ENCODE measurements at places on chromosomes 11 and 22. TPM values are rescaled to one million over a fixed set of nuclear protein-coding genes. Genes with fewer than 3 reads are reported as not detected.

Gene GLYATL2
- total RNA-seq: not detected

DNA sequence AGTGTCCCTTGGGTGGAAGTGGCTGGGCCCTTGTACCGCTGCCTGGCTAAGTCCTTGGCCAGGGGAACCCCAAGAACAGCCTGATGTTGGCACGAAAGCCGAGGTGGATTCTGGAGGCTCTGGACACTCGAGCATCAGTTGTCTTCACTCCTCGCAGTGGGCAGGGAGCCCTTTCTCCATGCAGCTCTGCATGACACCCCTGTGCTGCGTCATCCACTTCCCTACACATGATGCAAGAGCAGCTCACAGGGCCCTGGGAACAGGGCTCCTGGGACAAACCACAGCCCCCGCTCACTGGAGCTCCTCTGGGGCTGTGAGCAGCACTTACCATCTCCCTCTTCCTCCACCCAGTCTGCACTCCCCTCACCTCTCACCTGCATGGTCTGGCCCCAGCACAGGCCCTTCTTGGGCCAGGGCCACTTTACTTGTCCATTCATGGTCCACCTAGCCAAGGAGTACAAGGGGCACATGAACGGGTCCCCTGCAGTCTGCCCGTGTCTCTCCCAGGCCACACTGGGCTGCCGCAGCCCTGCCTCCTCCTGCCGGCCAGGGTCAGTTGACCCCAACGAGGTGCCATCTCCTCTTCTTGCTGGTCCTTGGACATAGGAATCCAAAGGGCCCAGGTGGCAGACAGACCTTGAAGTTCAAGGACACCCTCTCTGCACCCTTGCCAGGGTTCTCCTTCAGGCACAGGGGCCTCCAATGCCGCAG, 66.5 kb downstream of the IGF2 start:
- no peak for DNase-seq

DNA sequence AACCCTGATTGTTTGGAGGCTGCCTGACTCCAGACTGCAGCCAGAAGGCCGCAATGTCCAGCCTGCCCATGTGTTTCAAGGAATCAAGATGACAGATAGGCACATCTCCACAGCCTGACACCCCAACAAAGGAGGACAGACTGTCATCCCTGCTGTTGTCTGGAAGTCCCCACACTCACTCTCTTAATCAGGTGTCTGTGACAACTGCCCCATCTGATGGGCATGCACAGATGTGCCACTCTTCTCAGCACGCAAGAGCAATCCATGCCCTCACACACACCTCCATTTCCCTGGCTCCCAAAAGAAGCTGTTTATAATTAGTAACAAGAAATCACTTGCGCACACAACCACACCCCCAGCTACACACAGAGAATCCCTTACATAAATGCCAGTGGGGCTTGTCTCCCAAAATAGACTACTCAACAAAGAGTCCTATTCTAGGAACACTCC, 117.6 kb downstream of the C11orf58 start:
- peak; percentile 17 for DNase-seq

Gene THY1
- not detected for total RNA-seq

Gene PHF21B
- total RNA-seq: not detected

Gene CTSF
- 64.9 TPM for total RNA-seq

DNA sequence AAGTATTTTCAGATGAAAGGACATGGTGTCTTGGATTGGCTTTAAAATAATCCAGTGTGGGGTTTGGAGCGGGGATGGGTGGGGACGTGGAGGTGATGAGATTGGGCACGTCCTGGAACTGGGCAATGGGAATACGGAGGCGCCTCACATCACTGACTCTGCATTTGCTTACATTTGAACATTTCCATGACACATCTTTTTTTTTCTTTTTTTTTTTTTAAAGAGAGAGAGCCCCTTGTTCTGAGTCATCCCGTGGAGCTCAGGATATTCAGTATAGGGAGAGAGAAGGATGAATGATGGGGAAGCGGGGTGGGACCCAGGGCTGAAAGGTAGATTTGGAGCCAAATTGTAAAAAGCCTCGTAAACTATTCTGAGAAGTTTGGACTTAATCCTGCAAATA, 142.7 kb downstream of the FBXO7 start:
- DNase-seq: no peak

Gene GAL
- not detected for total RNA-seq

DNA sequence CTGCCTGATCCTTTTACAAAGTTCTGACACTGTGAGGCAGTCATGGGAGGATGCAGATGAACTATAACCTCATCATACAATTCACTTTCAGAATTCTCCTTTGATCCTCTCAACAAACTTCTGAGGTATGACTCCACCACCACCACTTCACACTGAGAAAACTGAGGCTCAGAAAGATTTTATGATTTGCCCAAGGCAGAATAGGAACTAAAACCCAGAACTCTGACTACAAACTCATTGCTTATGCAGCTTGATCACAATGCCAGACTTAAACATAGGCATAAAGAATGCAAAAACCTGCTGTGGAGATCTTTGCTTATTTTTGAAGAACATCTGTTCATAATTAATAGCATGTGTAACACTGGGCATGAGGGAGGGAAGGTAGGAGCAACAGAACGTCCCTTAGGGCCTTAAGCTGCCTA, 20.4 kb downstream of the FAM168A start:
- no peak for DNase-seq

DNA sequence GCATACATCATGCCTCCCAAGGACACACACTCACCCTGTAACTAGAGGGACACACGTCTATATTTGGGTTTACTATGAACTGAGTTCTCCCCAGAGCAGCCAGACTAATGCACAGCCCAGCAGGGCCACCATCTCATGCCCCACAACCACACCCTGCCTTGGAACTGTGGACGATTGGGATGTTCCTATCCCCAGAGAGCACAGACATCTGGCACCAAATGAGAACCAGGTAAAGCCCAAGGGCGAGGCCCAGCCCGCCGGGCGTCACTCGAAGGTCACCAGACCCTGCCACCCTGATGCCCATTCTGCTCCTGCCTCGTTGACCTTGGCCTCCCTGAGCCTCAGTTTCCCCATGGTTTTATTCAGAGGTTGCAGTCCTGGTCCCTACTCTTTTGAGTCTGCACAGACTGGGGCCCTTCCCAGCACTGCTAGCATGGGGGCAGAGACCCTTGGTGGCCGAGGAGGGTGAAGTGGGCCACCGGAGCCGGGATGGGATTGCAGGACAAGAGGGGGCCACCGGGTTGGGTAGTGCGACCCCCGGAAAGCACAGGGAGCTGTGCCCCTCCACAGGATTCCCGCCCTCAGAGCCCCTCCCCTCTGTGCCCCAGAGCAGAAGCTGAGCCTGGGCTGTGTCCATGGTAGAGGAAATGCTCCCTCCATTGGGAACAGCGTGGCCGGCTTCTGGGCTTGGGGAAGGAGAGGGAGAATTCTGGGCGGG, 56.8 kb downstream of the IGLL5 start:
- no peak for DNase-seq

- DNase-seq: no peak
Observed at GRCh38 chr22:47000256-47000655, 237.8 kb downstream of the TBC1D22A start.

Gene OR6X1
- total RNA-seq: not detected

Gene MRPL21
- total RNA-seq: 61.9 TPM

DNA sequence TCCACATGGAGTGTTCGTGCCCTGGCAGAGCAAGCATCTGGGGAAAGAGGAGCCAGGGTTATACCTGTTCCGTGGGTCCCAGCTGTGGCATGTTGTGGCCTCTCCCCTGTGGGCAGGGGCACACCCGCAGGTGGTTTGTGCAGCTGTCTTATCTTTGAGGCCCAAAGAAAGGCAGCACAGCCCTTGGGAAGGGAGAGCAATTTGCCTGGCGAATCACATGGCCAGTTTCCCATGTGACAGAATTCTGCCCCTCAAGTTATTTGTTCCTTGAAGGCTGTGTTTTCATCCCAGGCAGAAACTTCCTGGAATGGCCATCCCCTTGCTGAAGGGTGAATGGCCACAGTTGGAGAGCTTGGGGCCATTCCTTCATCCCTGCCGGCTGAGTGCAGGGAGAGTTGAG, 16.4 kb upstream of the COX8A start:
- no peak for DNase-seq

GRCh38 chr11:36048496-36049247, 104.8 kb downstream of the LDLRAD3 start:
- no peak for DNase-seq

GRCh38 chr11:10414659-10415058, 40.4 kb upstream of the AMPD3 start:
- peak; percentile 60 for DNase-seq

DNA sequence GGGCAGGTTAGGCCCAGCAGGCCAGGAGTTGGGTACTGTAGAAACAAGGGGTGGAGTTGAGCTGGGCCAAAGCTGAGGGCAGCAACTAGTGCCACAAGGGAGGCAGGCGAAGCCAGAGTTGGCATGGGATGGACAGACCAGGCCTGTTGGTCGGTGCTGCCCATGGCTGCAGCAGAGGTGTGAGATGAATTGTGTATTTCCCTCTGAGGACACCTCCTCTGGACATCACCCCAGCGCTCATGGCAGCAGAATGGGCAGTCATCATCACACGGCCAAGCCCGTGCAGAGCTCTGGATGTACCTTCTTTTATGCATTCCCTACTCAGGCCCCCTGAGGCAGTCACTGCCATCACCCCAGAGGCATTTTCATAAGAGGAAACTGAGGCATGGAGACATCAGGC, 20.3 kb downstream of the TAB1 start:
- no peak for DNase-seq

- DNase-seq: no peak
Observed at GRCh38 chr11:57323167-57323854, 1.4 kb downstream of the TNKS1BP1 start.

DNA sequence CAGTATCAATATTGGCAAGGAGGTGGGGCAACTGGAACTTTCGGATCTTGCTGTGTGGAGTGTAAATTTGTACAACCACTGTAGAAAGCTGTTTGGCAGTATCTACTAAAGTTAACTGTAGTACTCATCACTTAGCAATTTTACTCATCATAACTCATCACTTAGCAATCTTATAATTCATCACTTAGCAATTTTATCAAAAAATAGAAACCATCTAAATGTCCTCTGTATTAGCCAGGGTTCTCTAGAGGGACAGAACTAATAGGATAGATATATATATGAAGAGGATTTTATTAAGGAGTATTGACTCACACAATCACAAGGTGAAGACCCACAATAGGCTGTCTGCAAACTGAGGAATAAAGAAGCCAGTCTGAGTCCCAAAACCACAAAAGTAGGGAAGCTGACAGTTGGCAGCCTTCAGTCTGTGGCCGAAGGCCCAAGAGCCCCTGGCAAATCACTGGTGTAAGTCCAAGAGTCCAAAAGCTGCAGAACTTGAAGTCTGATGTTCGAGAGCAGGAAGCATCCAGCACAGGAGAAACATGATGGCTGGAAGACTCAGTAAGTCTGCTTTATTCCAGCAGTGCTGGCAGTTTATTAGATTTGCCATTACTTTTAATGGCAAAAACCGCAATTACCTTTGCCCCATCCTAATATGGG, 92.9 kb upstream of the USP47 start:
- no peak for DNase-seq

- DNase-seq: no peak
Observed at GRCh38 chr11:60848714-60849151, 6.8 kb downstream of the CCDC86 start.

GRCh38 chr11:129694966-129695365, 120.7 kb upstream of the TMEM45B start:
- no peak for DNase-seq

DNA sequence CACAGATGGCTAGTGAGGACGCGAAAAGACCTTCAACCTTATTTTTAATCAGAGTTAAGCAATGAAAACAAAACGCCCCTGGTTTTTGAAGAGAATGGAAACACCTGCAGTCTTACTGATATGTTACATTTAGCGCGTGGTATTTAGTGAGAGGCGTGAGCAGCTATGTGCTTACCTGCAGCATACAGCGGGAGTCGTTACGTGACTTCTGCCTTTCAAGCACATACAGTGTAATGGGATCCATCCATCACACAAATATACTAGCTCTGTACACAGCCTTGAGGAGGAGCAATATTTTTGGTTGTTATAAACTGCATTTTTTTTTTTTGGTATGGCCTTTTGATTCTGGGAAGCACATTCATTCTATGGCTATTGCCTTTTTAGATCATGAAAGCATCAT, 5.5 kb downstream of the KRTAP5-2 start:
- no peak for DNase-seq

Gene LRRC55
- not detected for total RNA-seq

Gene RAPSN
- 68.6 TPM for total RNA-seq

- no peak for DNase-seq
Observed at GRCh38 chr11:15704064-15704463, 589.3 kb downstream of the INSC start.

Gene LYVE1
- total RNA-seq: 12.1 TPM

GRCh38 chr22:44721213-44721612, 19.2 kb downstream of the PRR5 start:
- no peak for DNase-seq

Gene RGL4
- 1.9 TPM for total RNA-seq

GRCh38 chr22:37260155-37260795, 16.2 kb upstream of the RAC2 start:
- no peak for DNase-seq

DNA sequence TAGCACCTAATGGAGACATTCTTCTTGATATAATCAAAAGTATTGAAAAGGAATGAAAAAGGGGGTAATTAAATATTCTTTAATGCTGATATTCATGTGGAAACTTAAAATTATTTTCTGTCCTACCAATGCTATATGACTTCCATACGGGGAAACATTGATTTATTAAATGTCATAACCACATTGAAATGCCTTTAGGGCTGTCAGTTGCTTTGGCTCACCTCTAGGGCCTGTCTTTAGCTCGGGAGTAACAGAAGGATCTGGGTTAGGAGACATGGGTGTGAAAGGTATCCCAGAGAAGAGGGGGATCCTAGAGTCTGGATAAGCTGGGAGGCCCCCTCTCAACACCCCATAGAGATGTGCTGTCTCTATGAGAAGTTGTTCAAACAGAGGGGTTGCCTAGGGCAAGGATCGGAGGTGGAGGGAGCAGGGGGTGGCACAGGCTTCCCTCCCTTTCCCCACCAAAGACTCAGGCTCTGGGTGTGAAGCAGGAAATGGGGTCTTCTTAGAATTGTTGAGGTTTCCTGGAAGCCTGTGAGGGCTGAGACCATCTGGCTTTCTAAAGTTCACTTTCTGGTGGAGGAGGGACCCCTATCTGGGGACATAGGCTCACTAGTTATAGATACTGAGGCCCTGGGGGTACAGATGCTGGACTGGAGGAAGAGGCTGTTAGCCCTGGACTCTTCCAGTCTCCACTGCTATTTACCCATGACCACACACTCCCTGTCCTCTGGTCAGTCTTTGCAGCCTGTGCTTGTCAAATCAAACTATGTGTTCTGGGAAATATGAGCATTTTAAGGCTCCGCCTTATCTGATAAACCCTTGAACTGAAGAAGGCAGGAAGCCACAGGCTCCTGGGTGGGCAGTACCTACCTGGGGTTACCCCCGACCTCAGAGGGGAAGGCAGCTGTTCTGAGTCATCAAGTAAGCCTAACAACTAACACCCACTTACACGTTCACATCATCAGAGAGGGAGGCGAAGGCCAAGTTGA, 55.8 kb upstream of the RRAS2 start:
- no peak for DNase-seq

Gene GRAMD1B
- total RNA-seq: 2.1 TPM

GRCh38 chr11:90737444-90738050, 514.7 kb upstream of the CHORDC1 start:
- no peak for DNase-seq

- no peak for DNase-seq
Observed at GRCh38 chr11:44301564-44302271, 8.2 kb downstream of the ALX4 start.

Gene OR2AT4
- total RNA-seq: not detected

Data from gastrocnemius medialis (tissue), 4 donors.